ENCODE measurements at places on chromosomes 6 and 20.

DNA sequence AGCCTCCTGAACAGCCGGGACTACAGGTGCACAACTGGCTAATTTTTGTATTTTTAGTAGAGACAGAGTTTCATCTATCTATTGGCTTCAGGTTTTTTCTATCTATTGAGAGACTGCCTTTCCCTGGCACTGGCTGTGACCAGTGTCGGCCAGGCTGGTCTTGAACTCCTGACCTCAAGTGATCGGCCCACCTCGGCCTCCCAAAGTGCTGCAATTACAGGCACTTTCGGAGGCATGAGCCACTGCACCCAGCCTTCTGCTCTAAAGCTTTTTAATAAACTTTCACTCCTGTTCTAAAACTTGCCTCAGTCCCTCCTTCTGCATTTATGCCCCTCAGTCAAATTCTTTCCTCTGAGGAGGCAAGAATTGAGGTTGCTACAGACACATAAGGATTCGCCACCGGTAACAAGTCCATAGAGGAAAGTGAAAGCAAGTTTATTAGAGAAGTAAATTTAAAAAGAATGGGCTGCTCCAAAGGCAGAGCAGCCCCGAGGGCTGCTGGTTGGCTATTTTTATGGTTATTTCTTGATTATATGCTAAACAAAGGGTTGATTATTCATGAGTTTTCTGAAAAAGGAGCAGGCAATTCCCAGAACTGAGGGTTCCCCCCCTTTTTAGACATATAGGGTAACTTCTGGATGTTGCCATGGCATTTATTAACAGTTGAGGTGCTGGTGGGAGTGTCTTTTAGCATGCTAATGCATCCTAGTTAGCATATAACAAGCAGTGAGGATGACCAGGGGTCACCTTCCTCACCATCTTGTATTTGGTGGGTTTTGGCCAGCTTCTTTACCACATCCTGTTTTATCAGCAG lies 44.8 kb upstream of the RNGTT start:
- no peak overlapping the region for H3K4me3 ChIP-seq
- DNase-seq = no peak
- H3K4me1 ChIP-seq = no peaks in the 10 kb centered on the region
- no peak overlapping the region for H3K27ac ChIP-seq
- no peaks in the 10 kb centered on the region for H3K27me3 ChIP-seq
- no peaks in the 10 kb centered on the region for H3K36me3 ChIP-seq

- H3K36me3 ChIP-seq = no peaks in the 10 kb centered on the region
- peaks cover 5% of the 10 kb centered on the region for H3K4me1 ChIP-seq
- no peaks in the 10 kb centered on the region for H3K27me3 ChIP-seq
- DNase-seq = no peak
- no peak overlapping the region for H3K27ac ChIP-seq
- H3K4me3 ChIP-seq = no peak overlapping the region
Measured at GRCh38 chr6:74967821-74968220, 238.0 kb downstream of the COL12A1 start.

DNA sequence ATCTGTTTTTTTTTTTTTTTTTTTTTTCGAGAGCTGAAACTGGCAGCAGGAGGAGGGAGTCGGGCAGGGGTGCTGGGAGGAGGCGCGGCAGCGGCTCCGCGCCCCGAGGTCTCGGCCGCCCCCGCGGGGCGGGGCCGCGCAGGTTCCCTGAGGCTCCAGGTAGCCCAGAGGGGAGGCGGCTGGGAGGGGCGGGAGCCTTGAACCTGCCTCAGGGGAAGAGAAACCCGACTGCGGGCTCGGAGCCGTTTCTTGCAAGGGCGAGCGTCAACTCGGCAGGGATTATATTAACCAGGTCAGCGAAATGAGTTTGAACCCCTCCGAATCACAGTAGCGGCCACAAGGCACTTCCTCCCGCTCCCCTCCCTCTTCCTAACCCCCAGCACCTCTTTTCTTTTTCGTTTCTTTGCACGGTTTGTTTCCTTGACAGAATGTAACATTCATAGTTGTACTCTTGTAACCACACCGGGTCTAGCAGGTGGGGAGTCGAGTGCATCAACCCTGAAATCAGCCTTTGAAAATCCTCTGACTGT lies 2.0 kb downstream of the MYB start:
- H3K4me3 ChIP-seq = peak overlapping the region; percentile 27
- H3K27ac ChIP-seq = no peak overlapping the region
- no peak for DNase-seq

- peaks cover 22% of the 10 kb centered on the region for H3K36me3 ChIP-seq
- H3K27ac ChIP-seq = peak overlapping the region; percentile 98
- H3K27me3 ChIP-seq = no peaks in the 10 kb centered on the region
- no peak for DNase-seq
- H3K4me3 ChIP-seq = peak overlapping the region; percentile 100
Measured at GRCh38 chr20:45346291-45346718, 1.9 kb downstream of the SDC4 start.

- H3K27me3 ChIP-seq = no peaks in the 10 kb centered on the region
- no peak for DNase-seq
- no peak overlapping the region for H3K4me3 ChIP-seq
Measured at GRCh38 chr20:6420336-6420735, 297.5 kb upstream of the FERMT1 start.

DNA sequence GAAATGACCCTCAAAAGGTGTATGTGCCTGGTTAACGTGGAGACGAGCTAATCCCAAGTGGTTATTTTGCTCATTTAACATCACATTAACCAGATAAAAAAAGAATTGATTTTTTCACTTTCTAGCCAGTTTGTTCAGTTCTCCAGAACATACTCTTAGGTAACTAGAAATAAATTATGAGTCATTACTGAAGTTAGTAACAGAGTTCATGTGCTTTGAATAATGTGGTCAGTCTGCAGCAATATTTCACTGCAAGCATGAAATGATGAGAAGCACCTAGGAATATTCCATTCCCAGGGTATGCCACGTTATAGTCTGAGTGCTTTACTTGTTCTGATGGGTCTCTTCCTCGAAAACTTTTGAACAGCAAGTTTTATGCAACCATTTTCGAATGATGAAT lies 138.3 kb upstream of the INSM1 start:
- no peaks in the 10 kb centered on the region for H3K4me1 ChIP-seq
- no peak for DNase-seq
- no peaks in the 10 kb centered on the region for H3K36me3 ChIP-seq

DNA sequence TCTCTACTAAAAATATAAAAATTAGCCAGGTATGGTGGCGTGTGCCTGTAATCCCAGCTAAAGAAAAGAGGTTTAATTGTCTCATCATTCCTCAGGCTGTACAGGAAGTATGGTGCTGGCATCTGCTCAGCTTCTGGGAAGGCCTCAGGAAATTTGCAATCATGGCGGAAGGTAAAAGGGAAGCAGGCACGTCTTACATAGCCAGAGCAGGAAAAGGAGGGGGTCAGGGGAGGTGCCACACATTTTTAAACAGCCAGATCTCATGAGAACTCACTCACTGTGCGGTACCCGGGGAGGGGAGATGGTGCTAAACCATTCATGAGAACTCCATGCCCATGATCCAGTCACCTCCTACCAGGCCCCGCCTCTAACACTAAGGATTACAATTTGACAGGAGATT lies 191.7 kb downstream of the EYA2 start:
- no peaks in the 10 kb centered on the region for H3K36me3 ChIP-seq
- no peaks in the 10 kb centered on the region for H3K27me3 ChIP-seq
- no peak overlapping the region for H3K27ac ChIP-seq

- no peaks in the 10 kb centered on the region for H3K4me1 ChIP-seq
- DNase-seq = no peak
- H3K27ac ChIP-seq = no peak overlapping the region
Measured at GRCh38 chr6:24207413-24207812, 81.4 kb downstream of the NRSN1 start.

GRCh38 chr6:75609639-75610590 lies 8.2 kb downstream of the SENP6 start:
- H3K27ac ChIP-seq = no peak overlapping the region
- no peaks in the 10 kb centered on the region for H3K4me1 ChIP-seq
- no peaks in the 10 kb centered on the region for H3K27me3 ChIP-seq
- no peaks in the 10 kb centered on the region for H3K36me3 ChIP-seq
- no peak overlapping the region for H3K4me3 ChIP-seq
- DNase-seq = no peak

GRCh38 chr6:21164768-21165326 lies 428.7 kb upstream of the SOX4 start:
- DNase-seq = no peak
- H3K36me3 ChIP-seq = no peaks in the 10 kb centered on the region
- no peak overlapping the region for H3K27ac ChIP-seq
- no peaks in the 10 kb centered on the region for H3K27me3 ChIP-seq
- no peak overlapping the region for H3K4me3 ChIP-seq

DNA sequence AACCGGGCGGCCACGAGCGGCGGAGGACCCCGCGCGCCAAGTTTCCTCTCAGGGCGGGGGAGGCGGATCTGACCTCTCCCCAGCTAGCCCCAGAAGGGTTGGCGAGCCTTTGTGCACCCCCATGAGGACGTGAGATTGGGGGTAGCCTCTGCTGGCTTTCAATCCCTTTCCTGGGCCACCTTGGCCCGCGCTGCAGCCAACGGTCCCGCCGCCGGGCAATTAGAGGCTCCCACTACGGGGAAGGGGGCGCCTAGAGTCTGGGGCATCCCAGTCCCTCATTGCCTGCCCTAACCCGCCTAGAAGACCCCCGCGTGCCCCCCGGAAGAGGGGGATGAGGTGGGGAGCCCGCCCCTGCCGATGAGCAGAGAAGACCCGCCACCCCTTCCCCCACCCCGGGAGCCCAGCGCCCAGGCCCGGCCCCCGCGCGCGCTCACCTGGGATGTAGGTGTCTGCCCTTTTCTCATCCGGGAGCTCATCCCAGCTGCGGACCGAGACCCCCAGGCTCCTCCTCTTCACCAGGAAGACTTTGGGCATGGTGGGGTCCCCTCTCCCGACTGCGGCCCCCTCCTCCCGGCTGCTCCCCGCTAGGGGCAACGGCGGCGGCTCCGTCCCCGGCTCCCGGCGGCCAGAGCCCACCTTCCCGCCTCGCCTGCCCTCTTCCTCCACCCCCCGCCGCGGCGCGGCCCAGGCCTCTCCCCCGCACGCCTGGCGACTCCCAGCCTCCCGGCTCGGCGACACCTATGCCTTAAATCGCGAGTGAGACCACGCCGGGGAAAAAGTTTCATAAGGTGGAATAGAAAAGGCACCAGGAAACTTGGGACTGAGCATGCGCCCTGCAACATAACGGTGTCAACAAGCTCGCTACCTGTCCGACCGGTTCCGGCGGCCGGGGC lies at the start of gene OVOL2:
TSS of gene OVOL2 (minus strand) at position 816 of the 893 bp plus-strand sequence. CDS start at position 534, 282 bp downstream.
- H3K27ac ChIP-seq = peak within 1 kb of the TSS; percentile 52
- H3K36me3 ChIP-seq = peaks cover 4% of the 10 kb centered on the region
- H3K27me3 ChIP-seq = no peaks in the 10 kb centered on the region
- DNase-seq = peak; percentile 50

DNA sequence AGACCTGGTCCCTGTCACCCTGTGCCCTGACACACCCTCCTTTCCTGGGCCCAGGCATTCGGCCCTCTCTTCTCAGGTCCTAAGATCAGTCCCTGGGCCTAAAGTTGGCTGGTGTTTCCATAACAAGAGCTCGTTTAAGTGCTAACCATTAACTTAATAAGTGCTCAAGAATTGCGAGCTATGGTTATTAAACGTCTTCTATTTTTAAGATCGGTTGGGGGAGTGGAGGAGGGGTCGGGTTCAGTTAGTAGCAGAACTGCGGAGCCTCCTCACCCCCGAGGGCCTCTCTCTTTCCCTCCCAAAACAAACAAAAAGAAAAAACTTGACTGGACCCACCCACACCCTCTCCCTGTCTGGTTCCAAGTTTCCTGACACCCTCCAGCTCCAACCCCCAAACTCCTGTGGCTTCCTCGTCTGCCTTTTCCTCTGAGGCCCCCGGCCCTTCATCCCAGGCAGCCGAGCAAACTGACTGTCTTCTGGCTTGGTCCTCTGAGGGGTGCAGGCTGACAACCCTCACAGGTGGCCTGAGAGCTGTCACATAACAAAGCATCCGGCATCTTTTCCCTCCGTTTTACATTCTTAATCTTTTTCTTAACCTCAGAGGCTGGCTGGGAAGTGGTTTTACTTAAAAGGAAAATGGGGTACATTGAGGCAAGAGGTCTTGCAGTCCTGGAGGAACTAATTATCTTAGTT lies 2.0 kb downstream of the STK35 start:
- peaks cover 26% of the 10 kb centered on the region for H3K4me1 ChIP-seq
- DNase-seq = no peak

DNA sequence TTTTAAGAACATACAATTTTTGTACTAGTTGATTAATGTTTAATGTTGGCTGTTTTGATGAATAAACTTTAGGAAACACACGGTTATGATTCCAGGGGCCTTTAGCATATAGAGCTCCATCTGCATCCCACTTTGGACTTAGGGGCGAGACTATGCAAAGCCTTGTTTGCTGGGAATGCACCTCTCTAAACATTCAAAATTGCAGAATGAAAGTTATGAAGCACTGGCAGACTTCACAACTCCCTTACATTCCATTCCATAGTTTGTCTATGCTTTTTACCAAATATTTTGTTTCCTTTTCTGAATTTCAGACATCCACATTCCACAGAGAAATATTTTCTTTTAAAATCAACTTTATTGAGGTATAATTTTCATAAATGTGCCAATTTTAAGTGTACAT lies 10.3 kb upstream of the TCP11 start:
- DNase-seq = no peak
- H3K27ac ChIP-seq = no peak overlapping the region
- no peak overlapping the region for H3K4me3 ChIP-seq
- no peaks in the 10 kb centered on the region for H3K27me3 ChIP-seq

GRCh38 chr6:101531538-101531937 lies 138.0 kb downstream of the GRIK2 start:
- DNase-seq = no peak
- H3K4me1 ChIP-seq = no peaks in the 10 kb centered on the region
- H3K4me3 ChIP-seq = no peak overlapping the region
- H3K27ac ChIP-seq = no peak overlapping the region
- H3K36me3 ChIP-seq = no peaks in the 10 kb centered on the region

GRCh38 chr20:21006611-21007010 lies 99.5 kb downstream of the LINC00237 start:
- H3K36me3 ChIP-seq = no peaks in the 10 kb centered on the region
- no peak overlapping the region for H3K4me3 ChIP-seq
- H3K27me3 ChIP-seq = no peaks in the 10 kb centered on the region

GRCh38 chr6:51790946-51791345 lies 296.5 kb downstream of the PKHD1 start:
- no peak for DNase-seq
- H3K4me1 ChIP-seq = peaks cover 8% of the 10 kb centered on the region
- H3K4me3 ChIP-seq = no peak overlapping the region
- no peaks in the 10 kb centered on the region for H3K36me3 ChIP-seq
- H3K27ac ChIP-seq = no peak overlapping the region
- no peaks in the 10 kb centered on the region for H3K27me3 ChIP-seq

GRCh38 chr6:99821164-99821563 lies 172.9 kb downstream of the MCHR2 start:
- no peaks in the 10 kb centered on the region for H3K27me3 ChIP-seq
- DNase-seq = no peak
- peaks cover 11% of the 10 kb centered on the region for H3K4me1 ChIP-seq
- no peak overlapping the region for H3K27ac ChIP-seq
